ENCODE measurements at places on chromosomes 7 and 10. TPM values are rescaled to one million over a fixed set of nuclear protein-coding genes. Genes with fewer than 3 reads are reported as not detected.

DNA sequence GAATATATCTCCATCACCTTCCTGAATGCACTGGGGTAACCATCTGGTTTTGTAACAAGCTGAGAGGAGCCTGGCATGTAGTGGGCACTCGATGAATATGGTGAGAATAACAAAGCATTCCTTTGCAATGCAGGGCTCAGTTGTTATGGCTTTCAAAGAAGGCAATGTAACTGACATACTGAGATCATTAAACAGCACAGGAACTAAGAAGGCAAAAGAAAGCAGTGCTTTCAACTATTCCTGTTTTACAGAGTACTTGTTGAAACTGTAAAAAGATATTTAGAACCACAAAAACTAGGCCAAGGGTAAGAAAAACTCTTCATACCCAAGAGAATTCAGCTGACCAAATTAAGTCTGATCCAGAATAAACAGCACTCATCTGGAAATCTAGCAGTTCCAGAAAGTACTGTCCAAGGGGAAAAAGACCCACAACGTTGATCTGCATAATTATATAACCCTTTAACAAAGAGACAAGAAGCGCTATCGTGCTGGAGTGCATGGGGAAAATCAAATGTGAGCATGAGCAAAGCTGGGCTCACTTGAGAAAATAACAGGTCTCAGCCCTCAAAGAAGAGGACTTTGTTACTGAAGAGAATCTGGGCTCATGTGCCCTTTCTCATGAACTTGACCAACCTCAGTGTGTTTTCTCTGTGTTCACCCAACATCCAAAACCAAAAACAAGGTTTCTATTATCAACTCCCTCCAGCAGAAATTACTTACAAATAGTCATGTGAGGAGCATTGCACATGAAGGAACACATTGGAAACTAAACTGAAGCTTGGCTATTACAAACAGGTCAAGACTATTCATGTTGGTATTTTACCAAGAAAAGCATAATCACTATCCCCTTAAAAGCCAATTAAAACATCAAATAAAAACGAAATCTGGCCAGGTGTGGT is 116.2 kb downstream of the AVL9 start:
- DNase-seq: no peak

ICA1 gene
- total RNA-seq: 66.9 TPM

PRR15 gene
- not detected for total RNA-seq

EVX1 gene
- not detected for total RNA-seq

KCP gene
- total RNA-seq: 0.46 TPM
